ENCODE measurements at places on chromosomes 4 and X.

GRCh38 chr4:1361431-1361830 is 14.4 kb downstream of the UVSSA start:
- no peak for DNase-seq

GRCh38 chr4:1989533-1990347 is 19.0 kb downstream of the NELFA start:
- DNase-seq = no peak

GRCh38 chr4:93635943-93636342 is 192.6 kb upstream of the ATOH1 start:
- DNase-seq = no peak

DNA sequence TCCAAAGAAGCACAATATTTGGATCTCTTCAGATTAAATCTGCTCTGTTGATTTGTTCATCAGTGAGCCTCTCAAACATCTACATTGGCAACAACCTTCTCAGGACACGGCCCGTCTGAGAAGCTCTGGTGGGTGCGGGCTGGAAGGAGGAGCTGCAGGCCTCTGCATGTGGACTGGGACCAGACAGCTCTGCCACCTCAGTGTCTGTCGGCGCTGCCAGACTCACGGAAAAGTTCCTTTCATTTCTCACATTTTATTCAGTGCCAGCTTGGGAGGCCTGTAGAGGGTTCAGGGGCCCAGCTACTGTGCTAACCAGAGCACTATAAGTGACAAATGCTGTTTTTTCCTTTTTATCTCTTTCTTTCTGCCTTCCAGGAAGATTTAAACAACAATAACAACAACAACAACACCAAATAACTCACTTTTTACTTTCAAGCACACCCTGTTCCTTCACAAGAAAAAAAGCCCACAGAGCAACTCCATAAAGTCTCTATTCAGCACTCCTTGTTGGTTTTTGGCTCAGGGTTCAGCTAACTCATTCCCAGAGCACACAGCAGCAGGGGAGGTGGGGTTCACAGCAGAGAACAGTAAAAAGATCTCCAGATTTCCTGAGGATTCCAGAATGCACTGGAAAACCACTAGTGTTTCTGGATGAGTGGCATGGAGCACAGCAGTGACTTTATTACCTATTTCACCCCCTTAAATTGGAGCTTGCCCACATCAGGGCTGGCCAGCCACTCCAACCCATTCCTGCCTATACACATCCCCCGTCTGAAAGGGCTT is 23.2 kb upstream of the HOPX start:
- no peak for DNase-seq

DNA sequence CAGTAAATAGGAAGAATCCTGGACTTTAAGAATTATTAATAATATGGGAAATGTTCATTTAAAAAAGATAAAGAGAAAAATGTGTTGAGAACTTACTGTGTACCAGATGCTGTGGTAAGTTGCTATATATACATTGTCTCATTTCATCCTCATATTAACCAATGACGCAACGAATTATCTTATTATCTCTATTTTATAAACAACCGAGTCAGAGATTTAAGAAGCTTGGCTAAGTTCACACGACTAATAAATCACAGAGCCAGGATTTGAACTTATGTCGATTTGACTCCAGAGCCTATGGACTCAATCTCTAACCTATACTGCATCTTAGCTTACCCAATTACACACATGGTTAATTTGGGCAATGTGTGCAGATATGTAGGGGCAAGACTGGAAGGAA is 15.5 kb upstream of the DCTD start:
- no peak for DNase-seq

GRCh38 chrX:96403446-96403845 is 281.2 kb upstream of the DIAPH2 start:
- no peak for DNase-seq

DNA sequence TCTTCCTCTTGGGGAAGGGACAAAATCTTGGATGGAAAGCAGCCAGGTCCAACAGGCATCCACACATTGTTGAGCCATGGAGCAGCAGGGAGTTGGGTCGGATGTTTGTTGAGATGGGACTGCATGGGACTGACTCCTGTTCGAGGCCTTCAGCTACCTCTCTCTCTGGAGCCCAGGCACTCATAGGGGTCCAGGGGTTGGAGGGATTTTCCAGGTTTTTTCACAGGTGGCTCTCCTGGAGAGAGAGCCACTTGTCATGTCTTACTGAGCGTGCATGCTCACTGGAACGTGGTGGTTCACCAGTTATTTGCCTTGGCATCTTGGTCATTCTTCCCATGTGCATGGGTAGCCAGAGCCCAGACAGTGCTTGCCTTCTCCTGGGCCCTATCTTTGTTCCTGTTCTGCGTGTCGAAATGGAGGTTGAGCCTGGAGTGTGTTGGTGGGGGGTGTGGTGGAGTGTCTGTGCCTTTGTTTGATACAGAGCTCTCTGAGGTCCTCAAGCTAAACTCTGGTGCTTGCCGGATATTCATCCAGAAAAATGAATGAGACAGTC is 60.6 kb downstream of the NBDY start:
- DNase-seq = no peak

DNA sequence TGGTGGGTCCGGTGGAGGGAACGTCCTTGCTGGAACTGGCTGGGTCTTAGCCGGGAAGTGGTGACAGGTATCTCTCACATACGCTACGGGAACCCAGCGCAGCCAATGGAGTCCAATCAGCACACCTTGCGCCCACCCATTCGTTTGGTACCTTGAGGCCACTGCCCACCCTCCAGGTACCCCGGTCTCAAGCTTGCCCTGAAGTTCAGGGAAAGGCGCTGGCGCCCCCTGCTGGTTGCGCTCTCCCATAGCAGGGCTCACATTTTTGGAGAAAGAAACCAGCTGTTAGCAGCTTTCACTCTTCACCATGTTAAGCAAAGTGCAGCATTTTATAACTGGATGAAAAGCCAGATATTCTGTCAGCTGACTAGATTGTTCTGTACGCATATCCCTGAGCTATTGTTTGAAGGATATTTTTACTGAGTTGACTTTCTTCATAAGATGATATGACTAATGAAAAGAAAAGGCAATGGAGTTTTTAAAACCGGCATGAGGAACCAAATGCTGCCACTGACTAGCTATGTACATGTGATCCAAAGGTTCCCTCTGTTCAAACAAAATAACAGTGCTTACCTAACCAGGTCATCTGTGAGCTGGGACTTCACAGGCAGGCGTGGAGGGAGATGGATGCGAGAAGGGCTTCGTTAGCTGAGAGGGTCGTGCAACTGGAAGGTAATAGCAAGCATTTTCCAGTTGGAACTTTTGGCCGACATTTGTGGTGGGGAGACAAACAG is 43.7 kb downstream of the OTOP1 start:
- DNase-seq = peak; percentile 7

- peak; percentile 91 for DNase-seq
Measured at GRCh38 chr4:13907255-13907751, 279.8 kb upstream of the BOD1L1 start.

DNA sequence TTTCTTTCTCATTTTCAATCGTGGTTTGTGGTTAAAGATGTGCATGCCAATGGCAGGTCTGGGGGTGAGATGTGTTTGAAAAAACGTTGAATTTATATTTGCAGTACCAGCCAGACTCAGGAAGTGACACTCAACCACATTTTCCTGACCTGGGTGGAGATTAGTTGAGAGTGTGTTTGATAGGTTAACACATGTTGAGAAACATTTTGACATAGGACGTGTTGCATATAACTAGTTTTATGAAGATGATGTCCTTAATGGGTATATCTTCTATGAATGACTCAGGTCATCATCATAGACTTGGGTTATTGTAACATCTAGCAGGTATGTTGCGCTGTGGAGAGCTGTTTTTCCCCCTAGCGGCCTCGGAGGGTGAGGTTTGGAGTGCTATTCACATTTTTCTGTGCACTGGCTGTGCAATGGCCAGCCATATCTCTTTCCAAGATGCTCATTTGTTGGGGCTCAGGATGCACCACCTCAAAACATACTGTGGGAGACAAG is 21.7 kb upstream of the CD38 start:
- no peak for DNase-seq

GRCh38 chr4:121073672-121074381 is 1.5 kb upstream of the NDNF start:
- no peak for DNase-seq

GRCh38 chrX:39725928-39726619 is 371.7 kb downstream of the BCOR start:
- peak; percentile 74 for DNase-seq

GRCh38 chrX:19810006-19810774 is 77.2 kb downstream of the SH3KBP1 start:
- DNase-seq = peak; percentile 27

GRCh38 chr4:83606898-83607297 is 71.0 kb downstream of the GPAT3 start:
- no peak for DNase-seq

GRCh38 chrX:98924511-98924910 is 1485.6 kb downstream of the PCDH19 start:
- DNase-seq = no peak

- no peak for DNase-seq
Measured at GRCh38 chrX:67922966-67923365, 379.1 kb downstream of the AR start.

DNA sequence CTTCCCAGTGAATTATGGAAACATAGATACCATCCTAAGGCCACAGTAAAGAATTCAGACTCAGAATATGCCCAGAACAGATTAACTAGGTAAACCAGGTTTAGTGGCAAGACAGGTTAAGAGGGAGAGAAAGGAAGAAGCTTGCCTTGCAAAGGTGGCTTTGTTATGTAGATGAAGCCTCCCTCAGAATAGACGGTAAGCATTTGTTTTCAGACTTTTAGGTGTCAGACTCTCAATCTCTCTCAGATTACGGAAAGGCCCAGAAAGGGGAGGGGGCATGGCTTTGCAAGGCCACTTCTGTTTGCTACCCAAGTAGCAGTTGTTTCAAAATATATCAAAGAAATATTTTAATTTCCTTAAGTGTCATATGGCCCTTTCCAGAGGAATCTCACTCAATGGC is 457.1 kb upstream of the BOD1L1 start:
- DNase-seq = no peak

DNA sequence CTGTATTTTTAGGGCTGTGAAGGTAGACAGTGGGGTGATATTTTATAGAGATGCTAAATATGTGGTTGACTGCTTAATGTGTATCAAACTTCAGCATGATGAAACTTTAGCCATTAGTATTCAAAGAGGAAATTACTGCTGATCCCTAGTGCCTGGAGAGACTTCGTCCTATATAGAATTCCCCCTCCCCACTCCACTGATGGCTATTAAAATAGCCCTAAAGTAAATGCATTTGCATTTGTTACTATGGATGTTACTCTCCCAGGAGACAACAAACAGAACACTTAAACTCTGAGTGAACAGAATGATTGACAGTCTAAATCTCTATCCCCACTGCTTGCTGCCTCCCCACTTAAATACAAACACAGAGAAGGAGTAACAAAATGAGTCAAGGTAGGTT is 39.1 kb downstream of the ADGRL3 start:
- DNase-seq = no peak

DNA sequence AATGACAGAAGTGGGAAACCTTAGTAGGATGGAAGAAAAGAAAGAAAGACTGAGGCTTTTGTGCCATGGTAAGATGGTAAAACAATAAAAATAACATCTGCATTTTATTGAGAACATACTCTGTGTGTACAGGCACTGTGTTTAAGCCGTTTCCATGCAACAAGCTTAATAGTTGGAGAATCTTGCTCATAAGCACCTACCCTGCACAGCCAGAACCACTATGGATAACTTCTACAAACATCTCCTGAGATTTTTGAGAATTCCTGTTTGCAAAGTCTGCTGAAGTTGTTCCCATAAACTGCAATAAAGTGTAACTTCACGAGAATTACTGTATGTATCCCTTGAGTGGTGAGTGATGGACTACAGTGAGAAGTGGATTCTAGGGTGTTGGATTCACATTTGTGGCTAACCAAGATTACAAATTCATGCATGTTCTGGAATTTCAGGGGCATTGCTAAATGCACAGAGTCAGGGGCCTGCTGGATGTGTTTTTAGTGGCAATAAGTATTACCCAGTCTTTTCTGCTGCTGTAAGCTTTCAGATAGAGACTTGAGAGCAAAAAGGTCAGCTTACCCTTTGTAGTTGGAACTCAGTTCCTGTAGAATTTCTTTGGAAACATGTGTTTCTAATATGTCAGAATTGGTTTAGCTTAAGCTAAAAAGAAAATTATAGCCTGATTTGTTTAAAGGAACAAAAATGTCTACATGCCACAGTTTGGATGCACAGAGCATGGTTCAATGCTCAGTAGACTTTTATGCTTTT is 132.5 kb downstream of the AFF1 start:
- peak; percentile 54 for DNase-seq

DNA sequence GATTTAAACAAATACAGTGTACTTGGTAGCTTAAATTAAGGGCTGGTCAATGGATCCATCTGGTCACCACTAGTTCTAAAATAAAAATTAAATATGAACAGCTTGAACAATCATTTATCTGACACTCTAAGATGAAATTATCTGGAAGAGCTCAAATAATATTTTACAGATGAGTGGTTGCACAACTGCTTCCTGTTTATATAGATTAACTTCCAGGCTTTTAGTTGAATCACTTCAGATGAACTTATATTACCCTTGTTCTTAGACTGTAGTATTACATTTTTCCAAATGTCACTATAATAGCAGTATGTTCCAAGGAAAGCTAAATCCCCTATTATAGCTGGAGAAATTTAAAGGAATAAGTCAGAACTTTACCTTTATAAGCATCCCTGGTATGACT is 92.4 kb upstream of the SMIM10 start:
- DNase-seq = peak; percentile 47

- no peak for DNase-seq
Measured at GRCh38 chr4:185457136-185457535, 14.4 kb downstream of the CCDC110 start.

- DNase-seq = no peak
Measured at GRCh38 chr4:135207531-135207930, 1005.9 kb upstream of the PABPC4L start.

- peak; percentile 19 for DNase-seq
Measured at GRCh38 chr4:112060212-112060611, 85.0 kb upstream of the FAM241A start.

All from adipocyte (in vitro differentiated cells).